ENCODE measurements at places on chromosomes 11 and 22. TPM values are rescaled to one million over a fixed set of nuclear protein-coding genes. Genes with fewer than 3 reads are reported as not detected.

SLC25A1 gene
- 44.2 TPM for total RNA-seq

PTH gene
- total RNA-seq, result not detected

PARVA gene
- not detected for total RNA-seq

SLC5A1 gene
- not detected for total RNA-seq

KRTAP5-9 gene
- 0.53 TPM for total RNA-seq
